NAMALWA (cell line): ENCODE measurements at places on chromosomes 11 and 22.

GRCh38 chr11:28289444-28289843 lies 181.3 kb downstream of the METTL15 start:
- DNase-seq = no peak

DNA sequence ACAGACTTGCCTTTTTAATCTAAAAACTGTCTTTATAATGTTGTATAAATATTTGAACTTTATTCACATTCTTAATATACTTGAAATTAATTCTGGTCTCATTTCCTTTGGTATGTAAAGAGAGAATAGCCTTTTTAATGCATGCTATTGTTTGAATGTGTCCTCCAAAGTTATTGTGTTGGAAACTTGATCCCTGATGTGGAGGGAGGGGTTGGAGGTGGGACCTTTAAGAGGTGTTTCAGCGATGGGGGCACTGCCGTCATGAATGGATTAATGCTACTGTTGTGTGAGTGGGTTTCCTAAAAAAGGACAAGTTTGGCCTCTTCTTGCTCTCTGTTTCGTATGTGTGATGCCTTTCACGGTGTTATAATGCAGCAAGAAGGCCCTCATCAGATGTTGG lies 131.7 kb downstream of the DDX10 start:
- DNase-seq = no peak

DNA sequence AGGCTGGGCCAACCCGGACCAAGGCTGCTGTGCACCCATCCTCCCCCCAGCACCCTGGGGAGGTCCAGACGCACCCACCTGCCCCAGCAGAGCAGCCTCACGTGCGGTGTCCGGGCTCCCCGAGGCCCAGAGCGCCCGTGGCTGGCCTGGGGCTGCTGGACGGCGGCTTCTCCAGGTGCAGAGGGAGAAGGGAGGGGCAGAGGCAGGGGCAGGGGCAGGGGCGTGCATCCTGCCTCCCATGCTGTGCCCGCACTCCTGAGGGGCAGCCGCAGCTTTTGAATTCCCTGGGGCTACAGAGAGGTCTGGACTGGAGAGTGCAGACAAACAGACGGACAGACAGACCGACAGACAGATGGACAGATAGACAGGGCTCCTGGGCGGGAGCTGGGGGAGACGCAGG lies 83.6 kb upstream of the PRR5 start:
- no peak for DNase-seq

DNA sequence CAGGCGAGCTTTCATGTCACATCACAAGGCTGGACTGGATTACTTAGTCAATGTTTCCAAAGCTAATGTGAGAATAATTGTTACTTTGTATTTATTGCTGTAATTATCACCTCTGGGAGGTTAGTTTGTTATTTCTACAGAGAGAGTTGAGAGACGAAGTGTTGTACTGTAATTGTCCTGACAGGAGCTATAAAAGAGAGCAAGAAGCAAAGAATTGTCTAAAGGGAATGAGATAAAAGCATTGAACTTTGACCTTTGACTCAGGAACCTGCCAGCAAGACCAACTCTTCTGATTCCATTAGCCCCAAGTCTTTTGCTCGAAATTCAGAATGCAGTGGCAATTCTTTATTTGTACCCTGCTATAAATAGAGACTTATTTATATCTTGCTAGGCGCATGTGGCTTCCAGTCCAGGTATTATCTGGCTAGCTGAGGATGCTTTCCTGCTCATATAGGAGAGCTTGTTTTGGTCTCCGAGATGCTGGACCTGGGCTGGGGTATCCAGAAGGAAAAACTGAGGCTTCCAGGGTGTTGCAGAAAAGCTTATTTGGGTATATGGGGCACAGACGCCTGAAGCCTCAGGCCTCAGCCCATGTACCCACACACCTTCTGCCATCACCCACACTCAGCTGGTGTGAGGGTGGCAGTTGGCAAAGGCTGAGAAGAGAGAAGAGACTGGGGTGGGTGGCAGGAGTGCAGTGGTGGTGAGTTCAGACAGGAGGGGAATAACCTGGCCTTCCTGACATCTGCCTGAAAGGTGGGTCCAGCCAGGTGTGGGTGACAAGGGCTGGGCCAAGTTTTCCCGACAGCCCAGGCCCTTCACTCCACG lies 40.7 kb downstream of the SYT13 start:
- no peak for DNase-seq

DNA sequence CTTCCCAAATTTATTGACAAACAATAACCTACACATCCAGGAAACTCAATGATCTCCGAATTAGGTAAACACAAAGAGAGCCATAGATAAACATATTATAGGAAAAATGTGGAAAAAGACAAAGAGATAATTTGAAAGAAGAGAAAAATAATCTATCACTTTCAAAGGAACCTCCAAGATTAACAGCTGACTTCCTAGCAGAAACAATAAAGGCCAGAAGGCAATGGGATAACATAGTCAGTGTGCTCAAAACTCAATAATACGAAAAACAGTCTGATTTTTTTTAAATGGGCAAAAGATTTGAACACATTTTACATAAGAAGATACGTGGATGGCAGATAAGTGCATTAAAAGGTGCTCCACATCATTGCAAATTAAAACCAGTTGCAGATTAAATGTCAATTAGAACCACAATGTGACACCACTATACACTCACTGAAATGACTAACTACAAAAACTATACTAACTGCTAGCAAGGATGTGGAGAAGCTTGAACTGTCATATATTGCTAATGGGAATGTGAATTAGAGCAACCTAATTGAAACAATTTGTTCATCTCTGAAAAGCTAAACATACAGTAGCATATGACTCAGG lies 300.4 kb downstream of the TMEM135 start:
- no peak for DNase-seq

DNA sequence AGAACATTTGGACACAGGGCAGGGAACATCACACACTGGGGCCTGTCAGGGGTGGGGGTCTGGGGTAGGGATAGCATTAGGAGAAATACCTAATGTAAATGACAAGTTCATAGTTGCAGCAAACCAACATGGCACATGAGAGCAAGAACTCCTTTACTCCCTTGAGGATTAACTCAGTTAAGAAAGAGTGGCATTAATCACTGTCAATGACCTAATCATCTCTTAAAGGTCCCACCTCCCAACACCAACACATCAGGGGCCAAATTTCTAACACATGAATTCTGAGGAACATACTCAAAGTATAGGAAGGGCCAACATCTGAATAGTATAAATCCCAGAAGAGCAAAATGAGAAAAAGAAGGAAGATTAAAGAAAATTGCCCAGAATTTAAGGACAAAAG lies 272.9 kb downstream of the SWAP70 start:
- DNase-seq = no peak

DNA sequence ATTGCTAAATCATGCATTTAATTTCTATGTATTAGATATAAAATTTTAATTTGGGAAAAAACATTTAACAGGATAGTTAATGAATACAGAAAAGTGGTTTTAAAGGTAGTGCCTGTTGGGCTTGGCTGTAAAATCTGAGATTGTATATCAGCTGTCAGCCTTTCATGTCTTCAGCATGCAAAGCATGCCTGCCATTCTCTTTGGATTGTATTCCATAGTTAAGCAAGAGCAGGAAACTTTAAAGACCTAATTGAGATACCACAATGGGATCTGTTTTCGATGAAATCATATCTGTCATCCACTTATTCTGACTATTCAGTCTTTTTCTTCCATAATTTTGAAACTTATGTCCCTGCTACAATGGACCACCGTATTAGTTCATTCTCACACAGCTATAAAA lies 451.0 kb upstream of the DDI1 start:
- DNase-seq = no peak

GRCh38 chr11:12518606-12519385 lies 141.4 kb downstream of the PARVA start:
- DNase-seq = no peak

DNA sequence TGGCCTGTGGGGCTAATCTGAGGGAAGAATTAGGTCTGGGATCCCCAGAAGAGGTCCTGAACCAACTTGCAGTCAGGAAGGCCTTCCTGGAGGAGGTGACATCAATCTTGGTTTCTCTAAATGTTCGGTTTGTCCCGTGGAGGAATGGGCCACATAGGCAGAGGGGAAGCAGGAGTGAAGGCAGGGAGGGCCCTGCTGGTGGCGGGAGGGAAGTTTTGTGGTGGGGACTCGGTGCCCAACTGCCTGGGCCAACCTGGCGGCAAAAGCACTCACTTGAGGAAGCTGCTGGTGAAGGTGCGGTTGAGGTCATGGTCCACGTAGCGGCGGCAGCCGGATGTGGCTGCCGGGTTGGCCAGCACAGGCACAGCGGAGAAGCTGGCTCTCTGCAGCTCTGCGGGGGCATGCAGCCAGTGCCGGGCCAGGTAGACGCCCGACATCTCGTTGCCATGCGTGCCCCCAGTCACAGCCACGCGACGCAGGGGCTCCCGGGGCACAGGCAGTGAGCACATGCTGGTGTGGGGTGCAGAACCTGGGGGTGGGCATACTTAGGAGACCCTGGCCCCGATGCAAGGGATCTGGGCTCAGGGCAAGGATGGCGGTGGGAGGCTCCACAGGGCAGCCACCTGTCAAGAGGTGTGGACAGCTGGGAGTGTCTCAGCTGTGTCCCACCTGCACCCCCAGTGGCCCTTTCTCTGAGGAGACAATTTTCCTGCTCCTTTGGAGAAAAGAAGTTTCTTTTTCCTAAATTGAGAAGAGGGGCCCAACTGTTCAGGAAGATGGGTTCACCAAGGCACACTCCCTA lies 3.8 kb downstream of the ACY3 start:
- DNase-seq = peak; percentile 80

- DNase-seq = no peak
These were observed 76.6 kb downstream of the WT1 start for GRCh38 chr11:32358729-32359128.

DNA sequence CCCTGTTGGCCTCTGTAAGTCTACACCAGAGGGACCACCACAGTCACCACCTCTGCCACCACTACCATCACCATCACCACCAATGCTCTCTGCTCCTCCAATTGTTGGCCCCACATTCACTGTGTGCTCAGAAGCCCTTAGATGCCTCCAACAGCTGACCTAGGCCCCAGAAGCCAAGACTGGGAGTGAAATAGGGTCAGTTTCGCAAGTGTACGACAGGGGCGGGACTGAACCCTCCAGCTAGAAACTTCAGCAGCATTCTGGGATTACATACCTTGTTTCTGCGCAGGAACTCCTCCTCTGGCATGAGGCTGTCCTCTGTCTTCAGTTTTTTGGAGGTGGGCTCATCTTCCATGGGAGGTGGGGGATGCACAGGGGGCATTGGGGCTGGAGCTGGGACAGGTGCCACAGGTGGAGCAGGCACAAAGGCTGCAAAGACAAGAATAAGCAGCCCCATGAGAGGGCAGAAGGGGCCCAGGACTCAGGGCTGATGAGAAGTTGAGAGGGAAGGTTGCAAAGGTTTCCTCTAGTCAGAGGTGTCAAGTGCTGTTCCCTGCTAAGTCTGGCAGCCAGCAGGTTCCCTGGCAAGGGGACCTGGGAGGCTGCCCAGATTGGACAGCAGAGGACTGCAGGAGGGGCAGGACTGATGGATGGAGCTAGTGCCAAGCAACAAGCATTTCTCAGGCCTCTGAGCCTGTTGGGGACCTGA lies 10.2 kb upstream of the TBC1D10A start:
- no peak for DNase-seq

- no peak for DNase-seq
These were observed 5.6 kb upstream of the PLXNB2 start for GRCh38 chr22:50313021-50313420.

DNA sequence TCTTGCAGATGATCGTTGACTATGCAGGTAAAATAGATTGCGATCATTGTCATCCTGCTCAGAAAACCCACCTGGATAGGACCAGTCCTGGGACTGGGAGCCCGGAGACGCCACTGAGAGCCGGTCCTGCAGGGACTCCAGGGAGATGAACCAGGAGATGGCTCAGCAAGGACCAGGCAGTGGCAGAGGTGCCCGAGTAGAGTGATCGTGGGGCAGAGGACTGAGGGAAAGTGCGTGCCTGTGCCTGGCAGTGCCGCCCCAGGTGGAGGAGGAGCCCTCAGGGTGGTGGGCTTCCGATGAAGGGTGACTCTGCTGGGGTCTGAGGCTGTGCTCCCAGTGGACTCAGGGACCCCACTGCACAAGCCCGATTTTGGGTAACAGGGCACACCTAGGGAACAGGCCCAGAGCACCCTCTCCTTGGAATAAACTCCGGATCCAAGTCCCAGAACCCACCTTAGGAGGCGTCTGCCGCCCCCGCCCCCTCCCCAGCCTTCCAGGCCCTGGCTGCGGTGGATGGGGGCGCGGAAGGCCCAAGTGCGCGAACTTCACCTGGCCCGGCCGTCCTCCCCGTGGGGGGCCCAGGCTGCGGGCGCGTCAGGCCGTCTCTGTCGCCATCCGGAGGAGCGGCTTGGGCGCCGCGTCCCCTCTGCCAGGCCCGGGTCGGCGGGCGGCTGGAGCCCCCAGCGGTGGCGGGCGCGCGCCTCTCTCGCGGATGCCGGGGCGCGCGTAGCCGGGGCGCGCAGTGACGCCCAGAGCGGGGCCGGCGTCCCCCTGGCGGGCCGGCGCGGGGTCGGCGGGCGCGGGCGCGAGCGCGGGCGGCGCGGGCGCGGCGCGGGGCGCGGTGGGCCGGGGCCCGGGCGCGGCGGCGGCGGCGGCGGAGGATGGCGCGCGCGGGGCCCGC lies 1338.8 kb downstream of the BRD1 start:
- no peak for DNase-seq

DNA sequence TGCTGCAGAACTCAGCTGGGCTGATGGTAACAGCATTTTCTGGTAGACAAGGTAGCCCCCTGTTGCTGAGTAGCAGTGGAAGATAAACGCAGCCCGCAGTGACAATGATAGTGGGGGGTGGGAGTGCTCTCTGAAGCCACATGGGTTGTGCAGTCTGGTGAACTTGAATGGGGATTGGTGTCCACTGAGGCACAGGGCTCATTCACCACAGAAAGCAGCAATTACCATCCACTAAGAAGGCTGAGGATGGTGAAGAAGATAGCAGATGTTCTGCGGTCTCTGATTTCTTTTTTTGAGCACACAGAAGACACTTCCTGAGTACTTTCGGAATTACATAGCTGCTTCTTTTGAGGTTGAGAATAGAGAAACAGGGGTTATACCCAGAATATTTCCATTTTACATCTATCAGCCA lies 150.3 kb downstream of the LRRC4C start:
- DNase-seq = no peak

GRCh38 chr22:27482402-27482801 lies 319.2 kb downstream of the MN1 start:
- DNase-seq = no peak
